Brain (organoid and tissue), 16 donors: ENCODE measurements at places on chromosomes 11 and 22. TPM values are rescaled to one million over a fixed set of nuclear protein-coding genes. Genes with fewer than 3 reads are reported as not detected.

PNPLA5 gene
- 0.24 TPM for polyA plus RNA-seq

KCNK4 gene
- 3.4 TPM for polyA plus RNA-seq

C11orf97 gene
- polyA plus RNA-seq: not detected

MUC2 gene
- not detected for polyA plus RNA-seq

C11orf87 gene
- 2.1 TPM for polyA plus RNA-seq

CDKN1C gene
- 323 TPM for polyA plus RNA-seq

TUB gene
- 4.8 TPM for polyA plus RNA-seq

OR6T1 gene
- polyA plus RNA-seq: not detected

KCNJ5 gene
- polyA plus RNA-seq: 1.3 TPM

CSNK2A3 gene
- polyA plus RNA-seq: 0.59 TPM

PLAAT2 gene
- polyA plus RNA-seq: not detected

CRYBB2 gene
- not detected for polyA plus RNA-seq

JRKL gene
- polyA plus RNA-seq: 3.6 TPM

MMP11 gene
- polyA plus RNA-seq: 8.4 TPM

SLC43A1 gene
- polyA plus RNA-seq: 1.6 TPM

WBP2NL gene
- polyA plus RNA-seq: 0.61 TPM

RAG1 gene
- not detected for polyA plus RNA-seq

MS4A5 gene
- polyA plus RNA-seq: not detected

XKR3 gene
- polyA plus RNA-seq: not detected

SLC22A8 gene
- polyA plus RNA-seq: 1.7 TPM

C22orf31 gene
- 0.36 TPM for polyA plus RNA-seq

OR52I1 gene
- not detected for polyA plus RNA-seq
